ENCODE measurements at places on chromosomes 11 and 22.

- no peak for DNase-seq
Observed at GRCh38 chr11:15557457-15558230, 442.9 kb downstream of the INSC start.

DNA sequence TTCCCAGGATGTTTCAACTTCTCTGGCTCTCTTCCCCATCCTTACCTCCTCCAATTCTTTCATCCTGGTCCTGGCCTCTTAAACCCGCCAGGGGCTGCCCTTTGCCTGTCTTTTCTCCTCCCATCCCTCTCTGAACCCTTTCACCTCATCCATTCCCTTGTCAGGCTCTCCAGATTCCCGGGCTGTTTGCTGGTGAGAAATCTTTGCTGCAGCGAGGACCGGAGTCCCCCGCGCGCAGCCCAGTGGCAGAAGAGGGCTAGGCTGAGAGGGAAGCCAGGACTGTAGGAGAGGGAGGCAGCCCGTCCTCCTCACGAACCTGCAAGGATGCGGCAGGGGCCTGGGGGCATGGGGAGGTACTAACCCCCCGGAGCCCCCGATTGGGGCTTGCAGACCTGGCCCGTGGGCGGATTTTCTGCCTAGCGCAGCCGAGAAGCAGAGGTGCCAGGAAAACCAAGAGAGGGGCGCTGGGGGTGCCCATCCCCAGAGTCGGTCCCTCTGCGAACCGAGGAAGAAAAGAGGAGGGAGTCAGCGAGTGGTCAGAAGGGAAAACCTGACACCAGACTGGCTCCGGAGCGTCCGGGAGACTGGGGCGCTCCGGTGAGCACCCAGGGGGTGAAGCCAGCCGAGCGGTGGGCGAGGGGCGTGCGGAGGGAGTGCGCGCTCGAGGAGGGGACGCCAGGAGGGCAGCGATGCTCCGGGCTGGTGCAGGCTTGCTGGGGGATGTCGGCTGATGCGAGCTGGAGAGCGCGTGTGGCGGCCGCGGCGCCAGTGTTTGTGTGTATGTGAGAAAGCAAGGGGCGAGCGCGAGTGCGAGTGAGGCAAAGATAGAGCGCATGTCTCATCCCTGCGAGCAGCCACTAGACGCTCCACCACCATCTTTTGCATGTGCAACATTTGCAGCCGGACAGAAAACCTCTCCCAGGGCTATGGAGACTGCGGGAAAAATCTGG lies at the start of gene GRIA4:
Gene GRIA4 (plus strand): TSS at position 242 of the 950 bp plus-strand sequence. CDS start 925 bp downstream, outside the sequence.
- peak; percentile 79 for DNase-seq

GRCh38 chr11:132464939-132465338 lies 1067.4 kb downstream of the OPCML start:
- no peak for DNase-seq

- DNase-seq, result no peak
Observed at GRCh38 chr11:33347490-33348125, 90.4 kb downstream of the HIPK3 start.

DNA sequence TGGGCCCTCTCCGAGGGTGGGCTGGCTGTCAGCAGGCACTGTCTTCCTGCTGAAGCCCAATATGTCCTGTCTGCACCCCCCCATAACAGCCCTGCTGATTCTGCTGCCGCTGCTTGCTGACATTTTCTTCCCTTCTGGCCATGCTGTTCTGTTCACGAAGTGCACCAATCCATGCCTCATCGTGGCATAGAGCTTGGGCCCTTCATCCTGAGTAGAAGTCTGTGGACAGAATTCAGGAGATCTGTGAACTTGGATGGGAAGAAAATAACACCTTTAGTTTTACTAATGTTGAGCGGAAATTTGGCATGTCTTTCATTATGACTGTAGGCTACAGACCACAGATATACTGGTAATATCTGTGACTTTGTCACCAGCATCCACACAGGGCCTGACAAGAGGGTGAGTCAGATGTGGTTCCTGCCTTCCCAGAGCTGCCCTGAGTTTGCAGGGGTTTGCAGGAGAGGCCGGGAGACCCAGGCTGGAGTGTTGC lies 14.1 kb upstream of the KIAA0930 start:
- DNase-seq, result no peak

GRCh38 chr11:15911377-15912044 lies 444.8 kb downstream of the SOX6 start:
- DNase-seq, result no peak

Data from ecto neural progenitor cell (in vitro differentiated cells).